Stimulated activated CD8-positive, alpha-beta memory T cell treated with anti-CD3 and anti-CD28 coated beads, Interleukin-15, amount 100 ng/mL, for 4 hours (primary cell): ENCODE measurements at places on chromosomes 16 and 17.
A peak's percentile ranks its signal among the peaks of the same experiment; 100 is the strongest.

DNA sequence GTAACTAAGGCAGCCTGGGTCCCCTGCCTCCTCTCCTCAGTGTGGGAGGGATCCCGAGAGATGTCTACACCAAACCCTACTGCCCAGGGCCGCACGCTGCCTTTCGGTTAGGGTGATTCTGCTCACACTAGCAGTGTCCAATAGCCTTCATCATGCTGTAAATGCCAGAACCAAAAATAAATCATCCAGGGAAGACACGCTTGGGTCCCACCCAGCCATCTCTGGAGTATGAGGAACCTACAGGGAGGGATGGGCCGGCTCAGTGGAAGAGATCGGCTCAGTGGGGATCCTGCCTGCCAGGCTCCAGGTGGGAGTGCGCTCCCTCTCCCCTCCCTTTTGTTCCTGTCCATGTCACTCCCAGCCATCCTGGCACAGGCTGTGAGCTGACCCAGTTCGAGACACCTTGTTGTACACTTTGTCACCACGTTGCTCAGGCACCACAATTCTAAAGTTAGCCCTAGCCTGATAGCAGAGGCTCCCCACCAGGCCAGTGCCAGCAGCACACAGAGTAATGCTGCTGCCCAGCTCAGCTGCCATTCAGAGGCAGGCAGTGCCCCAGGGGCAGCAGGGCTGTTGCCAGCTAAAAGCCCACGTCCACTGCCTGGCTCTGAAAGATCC is 24.5 kb downstream of the PEMT start:
- no peak for DNase-seq

GRCh38 chr17:52666264-52666663 is 507.8 kb upstream of the CA10 start:
- no peak for DNase-seq

DNA sequence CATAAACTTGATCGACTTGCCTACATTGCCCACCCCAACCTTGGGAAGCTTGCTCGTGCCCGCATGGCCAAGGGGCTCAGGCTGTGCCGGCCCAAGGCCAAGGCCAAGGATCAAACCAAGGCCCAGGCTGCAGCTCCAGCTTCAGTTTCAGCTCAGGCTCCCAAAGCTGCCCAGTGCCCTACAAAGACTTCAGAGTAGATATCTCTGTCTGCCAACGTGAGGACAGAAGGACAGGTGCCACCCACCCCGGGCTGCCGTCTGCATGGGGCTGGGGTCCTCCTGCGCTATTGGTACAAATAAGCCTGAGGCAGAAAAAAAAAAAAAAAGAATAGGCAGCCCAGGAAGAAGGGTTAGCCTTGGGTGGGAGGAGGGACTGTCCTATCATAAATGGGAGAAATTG is 37.1 kb downstream of the DNAH2 start:
- no peak for DNase-seq

DNA sequence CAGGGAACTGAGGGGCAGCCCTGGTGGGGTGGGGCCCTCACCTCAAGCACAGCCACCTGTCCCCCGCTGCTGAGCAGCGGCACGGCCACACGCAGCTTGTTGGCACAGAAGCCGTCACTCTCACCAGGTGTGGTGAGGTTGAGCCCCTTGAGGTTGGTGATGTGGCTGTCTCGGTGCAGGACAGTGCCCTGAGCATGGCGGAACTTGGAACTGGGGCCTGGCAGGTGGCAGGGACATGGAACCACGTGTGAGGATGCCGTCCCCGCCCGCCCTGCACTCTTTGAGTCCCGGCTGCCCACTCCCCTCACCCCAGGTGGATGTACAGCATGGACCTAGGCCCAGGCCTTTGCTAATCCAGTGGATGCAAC is 9.7 kb upstream of the VASN start:
- DNase-seq: no peak

DNA sequence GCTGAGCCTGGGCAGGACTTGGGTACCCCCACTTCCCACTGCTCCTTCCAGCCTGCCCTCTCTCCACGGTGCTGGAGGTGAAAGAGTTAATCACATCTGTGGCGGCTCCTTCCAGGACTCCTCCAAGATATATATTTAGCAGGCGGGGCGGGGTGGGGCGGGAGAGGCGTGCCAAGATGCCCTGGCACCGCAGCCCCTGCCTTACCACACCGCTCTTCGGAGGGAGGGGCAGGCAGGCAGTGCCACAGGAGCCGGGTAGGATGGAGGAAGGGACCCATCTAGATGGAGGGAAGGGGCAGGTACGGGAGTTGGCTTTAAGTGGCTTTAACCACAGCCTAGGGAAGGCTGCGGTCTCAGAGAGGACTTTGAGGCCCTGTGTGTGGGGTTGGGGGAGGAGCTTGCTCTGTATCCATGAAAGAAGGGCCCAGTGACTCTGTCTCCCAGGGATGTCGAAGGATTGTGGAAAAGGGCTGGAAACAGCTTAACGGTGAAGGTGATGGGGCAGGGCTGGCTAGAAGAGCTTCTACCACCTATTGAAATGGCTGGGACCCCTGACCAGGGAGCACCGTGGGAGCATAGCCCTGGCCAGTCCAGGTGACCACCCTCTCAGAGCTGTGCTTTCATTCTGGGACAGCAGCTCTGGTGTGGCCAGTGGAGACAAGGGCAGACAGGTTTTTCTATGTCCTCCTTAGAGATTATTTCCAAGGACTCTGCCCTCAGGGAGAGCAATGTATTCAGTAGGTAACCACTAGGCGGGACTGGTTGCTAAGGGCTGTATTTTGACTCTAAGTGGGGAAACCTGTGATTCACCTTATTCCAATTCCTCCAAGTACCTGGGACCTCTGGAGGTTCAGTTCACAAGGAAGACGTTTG is 13.0 kb downstream of the GPR142 start:
- no peak for DNase-seq

GRCh38 chr17:62017496-62017895 is 47.6 kb downstream of the MED13 start:
- DNase-seq: no peak

GRCh38 chr16:29316761-29317183 is 89.7 kb downstream of the NPIPB11 start:
- DNase-seq: no peak

DNA sequence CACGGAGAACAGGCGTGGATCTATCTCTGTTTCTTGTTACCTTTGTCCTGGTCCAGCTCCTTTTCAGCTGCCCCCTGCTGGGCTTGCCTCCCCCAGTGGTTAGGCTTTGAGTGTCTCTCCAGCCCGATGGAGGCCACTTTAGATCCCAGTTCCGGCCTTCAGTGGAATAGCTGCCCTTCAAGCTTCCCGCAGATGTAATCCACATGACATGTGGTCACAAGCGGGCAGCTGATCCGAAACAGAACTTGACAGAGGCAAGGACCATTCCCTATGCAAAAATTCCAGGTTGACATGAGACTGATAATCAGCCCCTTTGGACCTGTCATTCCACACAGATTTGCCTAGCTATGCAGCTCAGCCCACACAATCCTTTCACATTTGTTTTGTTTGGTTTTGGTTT is 40.6 kb upstream of the AQP8 start:
- DNase-seq: no peak

DNA sequence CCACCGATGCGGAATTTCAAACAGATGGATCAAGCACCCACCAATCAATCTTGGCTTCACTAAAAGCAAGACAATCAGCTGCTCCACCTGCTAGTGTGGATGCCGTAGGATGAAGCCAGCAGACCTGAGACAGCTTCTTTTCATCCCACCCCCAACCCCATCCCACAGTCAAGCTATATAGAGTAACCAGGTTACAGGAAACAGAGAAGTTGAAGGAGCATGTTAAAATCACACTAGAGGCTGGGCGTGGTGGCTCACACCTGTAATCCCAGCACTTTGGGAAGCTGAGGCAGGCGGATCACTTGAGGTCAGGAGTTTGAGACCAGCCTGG is 37.7 kb downstream of the CMTM4 start:
- no peak for DNase-seq

DNA sequence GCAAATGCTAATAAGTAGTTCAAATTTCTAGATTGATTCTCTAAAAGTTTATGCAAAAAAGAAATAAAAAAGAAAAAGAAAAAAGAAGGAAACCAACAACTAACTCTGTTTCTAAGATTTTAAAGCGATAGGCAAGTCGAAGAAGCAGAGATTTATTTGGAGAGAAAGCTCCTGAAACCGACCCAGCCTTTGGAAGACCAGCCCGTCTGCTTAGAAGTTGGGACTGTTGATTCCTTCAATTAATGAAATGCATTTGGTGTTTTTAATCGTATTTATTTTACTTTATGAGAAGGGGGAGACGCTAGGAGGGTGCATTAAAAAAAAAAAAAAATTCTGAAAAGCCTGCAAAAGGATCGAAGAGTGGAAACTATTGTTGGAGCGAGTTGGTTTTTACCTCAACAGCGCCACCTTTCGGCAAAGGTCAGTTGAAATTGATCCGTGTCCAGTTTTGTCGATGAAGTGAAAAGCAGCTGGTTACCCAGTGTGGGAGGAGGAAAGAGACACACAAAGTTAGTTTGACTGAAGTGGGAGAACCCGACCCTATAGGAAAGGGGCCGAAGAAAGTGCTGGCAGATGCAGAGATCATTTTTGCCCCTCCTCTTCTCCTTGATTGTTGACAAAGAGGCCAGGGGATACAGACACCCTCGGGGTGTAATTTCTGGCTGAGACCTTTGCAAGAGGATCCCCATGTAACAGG is 1.5 kb upstream of the MAF start:
- DNase-seq: peak; percentile 64

DNA sequence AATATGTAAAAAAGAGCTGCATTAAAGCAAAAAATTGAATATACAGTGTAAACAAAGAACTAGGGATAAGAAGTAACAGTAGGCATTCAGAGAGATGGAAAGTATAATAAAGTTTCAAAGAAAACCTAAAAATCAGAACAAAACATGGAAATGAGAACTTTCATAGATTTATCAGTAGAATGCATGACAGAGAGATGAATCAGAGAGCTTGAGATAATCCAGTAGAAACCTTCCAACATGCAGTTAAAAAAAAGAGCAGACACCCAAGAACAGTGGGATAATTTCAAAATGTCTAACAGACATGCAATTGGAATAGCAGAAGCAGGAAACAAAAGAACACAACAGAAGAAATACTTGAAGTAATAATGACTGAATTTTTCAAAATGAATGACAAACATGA is 1384.2 kb downstream of the CDH11 start:
- no peak for DNase-seq

DNA sequence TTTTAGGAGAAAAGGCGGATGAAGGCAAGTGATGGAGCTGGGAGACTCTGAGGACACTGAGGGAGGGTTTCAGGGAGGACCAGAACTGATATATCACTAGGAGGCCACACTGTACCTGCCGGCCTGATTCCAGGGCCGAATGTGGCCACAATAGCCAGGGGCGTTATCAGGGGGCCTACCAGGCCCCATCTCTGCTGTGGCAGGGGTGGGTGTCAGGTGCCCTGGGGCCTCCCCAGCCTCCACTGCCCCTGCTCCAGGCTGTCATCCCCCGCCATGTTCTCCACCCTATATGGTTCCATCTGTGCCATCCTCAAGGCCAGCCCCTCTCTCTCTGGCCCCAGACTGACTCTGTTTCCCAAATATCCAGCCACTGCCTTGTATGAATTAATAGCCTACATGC is 246.5 kb downstream of the GSG1L start:
- no peak for DNase-seq

- DNase-seq: no peak
Observed at GRCh38 chr17:42527932-42528331, 8.1 kb upstream of the NAGLU start.

GRCh38 chr16:78796221-78796866 is 696.9 kb downstream of the WWOX start:
- no peak for DNase-seq

GRCh38 chr17:16818821-16819683 is 129.0 kb downstream of the CCDC144A start:
- DNase-seq: no peak

DNA sequence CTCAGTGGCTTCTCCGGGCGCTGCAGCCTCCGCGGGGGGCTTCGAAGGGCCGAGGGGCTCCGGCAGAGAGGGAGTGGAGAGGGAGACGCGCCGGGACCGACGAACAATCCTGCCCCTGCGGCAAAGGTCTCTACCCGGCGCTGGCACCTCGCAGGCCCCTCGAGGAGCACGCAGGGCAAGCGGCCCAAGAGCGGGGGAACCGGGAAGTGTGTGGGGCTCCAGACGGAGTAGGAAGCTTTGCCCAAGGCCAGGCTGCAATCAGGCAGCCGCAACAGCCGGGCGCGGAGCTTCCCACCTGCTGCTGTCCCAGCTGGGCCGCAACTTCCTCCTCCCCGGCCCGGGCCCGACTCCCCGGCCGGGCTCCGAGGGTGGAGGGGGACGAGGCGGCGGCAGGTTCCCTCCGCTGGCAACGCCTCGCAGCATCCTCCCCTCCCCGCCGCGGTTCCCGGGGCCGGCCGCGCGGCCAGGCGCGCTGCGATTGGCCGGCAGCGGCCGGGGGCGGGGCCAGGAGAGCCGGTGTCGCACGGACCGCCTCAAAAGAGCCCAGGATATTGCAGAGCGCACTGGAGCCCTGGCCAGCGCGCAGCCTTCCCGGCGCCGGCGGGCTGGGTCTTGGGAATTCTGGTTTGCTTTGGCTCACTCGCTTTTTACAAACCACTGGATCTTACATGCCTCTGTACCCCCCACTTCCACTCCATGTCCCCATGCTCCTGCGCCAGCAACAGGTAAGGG is at the start of gene KCNJ2:
TSS of gene KCNJ2 (plus strand) at position 556 of the 732 bp plus-strand sequence. CDS start 5,508 bp downstream, outside the sequence.
- peak; percentile 11 for DNase-seq

GRCh38 chr16:81523387-81524115 is 78.9 kb downstream of the CMIP start:
- DNase-seq: no peak

- no peak for DNase-seq
Observed at GRCh38 chr16:80007231-80007630, 406.7 kb upstream of the MAF start.

- no peak for DNase-seq
Observed at GRCh38 chr17:72968798-72969197, 123.7 kb downstream of the SLC39A11 start.

- DNase-seq: no peak
Observed at GRCh38 chr17:83192161-83192788, 112.9 kb downstream of the METRNL start.

- DNase-seq: no peak
Observed at GRCh38 chr17:34622862-34623623, 43.7 kb downstream of the TMEM132E start.

GRCh38 chr17:77455111-77455890 is 314.5 kb downstream of the SEC14L1 start:
- DNase-seq: no peak
